Activated CD4-positive, alpha-beta T cell treated with anti-CD3 and anti-CD28 coated beads, Interleukin-2, amount 50 U/mL, for 1 hour (primary cell): ENCODE measurements at places on chromosomes 2 and 18.

DNA sequence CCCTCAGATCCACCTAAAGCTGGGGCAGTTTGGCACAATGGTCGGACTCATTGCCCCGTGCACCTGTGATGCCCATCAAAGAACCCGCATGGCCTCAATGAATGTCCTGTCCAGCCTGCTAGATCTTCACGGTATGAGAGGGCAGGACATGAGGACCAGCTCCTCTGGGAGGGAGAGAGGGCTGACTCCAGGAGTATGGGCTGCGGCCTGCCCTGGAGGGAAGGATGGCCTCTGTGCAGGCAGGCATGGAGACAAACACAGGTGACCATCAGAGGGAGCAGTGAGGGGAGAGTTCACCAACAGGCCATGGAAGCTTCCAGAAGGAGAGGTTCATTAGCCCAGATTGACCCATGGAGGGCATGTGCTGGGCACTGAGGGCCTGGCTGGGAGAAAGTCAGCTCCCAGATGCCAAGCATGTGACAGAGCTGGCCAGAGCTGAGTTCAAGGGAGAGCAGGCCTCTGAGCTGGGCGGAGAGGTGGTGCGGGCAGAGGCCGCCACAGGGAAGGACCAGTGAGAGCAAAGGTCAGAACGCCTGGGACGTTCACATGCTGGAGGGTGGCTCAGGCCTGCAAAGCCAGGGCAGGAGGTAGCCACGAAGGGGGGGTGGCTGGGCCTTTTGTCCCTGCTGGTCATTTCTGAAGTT, 36.2 kb downstream of the HJURP start:
- DNase-seq, result no peak

GRCh38 chr2:119004602-119005001, 62.6 kb downstream of the MARCO start:
- DNase-seq, result no peak

GRCh38 chr2:241232736-241233575, 44.5 kb downstream of the ANO7 start:
- DNase-seq, result no peak

GRCh38 chr2:236162882-236163470, 5.2 kb downstream of the GBX2 start:
- no peak for DNase-seq

- no peak for DNase-seq
These were observed 2159.1 kb upstream of the CELF4 start for GRCh38 chr18:39724652-39725051.

DNA sequence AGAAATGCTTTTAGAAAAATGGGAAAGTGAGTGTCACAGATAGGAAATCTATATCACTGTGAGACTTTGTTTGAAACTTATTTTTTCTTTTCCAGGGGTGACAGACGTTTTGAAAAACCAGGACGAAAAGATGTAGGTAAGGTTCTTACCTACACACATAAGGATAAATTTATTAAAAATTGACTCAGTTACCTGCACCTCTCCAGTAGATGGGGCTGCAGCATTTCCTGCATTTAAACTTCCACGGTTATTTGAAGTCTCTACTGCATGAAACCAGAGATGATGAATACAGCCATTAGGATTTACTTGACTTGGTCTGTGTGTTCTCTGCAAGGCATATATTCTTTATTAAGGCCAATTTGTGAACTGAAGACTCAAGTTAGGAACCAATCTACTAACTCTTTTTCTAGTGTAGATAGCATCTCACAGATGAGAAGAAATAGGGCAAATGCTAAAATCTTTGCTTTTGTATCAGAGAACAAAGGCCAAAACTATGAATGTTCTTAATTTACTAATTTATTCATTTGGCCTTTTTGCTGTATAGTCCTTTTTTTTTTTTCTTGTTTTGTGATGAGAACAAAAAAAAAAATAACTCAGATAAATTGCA, 15.0 kb downstream of the KCNJ13 start:
- peak; percentile 18 for DNase-seq

DNA sequence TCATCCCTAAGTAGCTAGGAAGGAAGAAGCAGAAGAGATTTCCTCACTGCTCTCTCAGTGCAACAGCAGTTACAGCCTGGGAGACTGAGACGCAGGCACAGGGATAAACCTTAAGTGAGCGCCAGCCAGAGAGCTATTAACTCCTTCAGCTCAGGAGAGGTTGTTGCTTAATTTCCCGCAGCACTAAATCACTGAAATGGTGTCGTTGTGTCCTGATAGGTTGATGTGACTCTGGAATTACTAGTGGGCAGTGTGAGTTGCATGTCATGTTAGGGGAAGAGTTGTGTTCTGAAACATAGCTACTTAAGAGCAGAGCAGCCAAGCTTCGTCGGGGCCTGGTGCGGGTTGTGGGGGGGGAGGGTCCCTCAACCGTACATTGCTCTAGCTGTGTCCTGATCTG, 225.8 kb downstream of the NAPG start:
- no peak for DNase-seq

GRCh38 chr18:50281972-50282520, 723 bp upstream of the MBD1 start:
- no peak for DNase-seq

DNA sequence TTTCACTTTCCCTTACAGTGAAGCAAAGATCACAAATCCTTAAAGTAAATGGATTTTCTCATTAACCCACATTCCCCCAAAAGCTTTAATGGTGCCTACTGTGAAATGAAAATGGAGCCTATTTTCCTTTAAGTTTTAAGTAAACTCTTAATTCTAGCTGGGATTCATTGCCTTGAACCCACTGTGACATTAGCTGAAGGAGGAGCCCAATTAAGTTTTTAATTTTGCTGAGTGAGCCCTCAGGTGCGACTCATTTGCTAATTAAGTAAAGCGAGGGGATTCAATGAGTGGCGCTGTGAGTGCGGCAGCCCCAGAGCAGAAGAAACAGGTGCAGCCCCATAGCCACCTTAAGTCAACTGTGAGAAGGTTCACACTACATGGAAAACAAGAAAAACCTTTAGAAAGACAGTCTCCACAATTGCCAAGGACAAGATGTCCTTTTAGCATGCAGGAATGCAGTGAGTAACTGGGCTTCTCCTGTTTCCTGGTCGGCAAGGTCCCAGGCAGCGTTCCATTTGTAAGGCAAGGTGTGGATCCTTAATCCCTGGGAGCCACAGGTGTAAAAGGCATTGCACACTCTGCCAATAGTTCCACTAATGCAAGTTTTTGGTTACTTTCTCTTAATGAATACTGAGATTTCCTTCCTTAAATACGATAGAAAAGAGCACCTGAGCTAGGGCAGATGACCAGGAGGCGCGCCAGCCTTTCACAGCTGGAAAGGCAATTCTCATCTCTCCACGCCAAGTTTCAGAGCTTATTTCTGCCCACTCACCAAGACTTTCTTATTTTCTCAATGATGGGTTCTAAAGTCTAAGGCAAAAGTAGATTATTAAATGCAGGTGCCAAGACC, 87.7 kb downstream of the TMEM18 start:
- no peak for DNase-seq

DNA sequence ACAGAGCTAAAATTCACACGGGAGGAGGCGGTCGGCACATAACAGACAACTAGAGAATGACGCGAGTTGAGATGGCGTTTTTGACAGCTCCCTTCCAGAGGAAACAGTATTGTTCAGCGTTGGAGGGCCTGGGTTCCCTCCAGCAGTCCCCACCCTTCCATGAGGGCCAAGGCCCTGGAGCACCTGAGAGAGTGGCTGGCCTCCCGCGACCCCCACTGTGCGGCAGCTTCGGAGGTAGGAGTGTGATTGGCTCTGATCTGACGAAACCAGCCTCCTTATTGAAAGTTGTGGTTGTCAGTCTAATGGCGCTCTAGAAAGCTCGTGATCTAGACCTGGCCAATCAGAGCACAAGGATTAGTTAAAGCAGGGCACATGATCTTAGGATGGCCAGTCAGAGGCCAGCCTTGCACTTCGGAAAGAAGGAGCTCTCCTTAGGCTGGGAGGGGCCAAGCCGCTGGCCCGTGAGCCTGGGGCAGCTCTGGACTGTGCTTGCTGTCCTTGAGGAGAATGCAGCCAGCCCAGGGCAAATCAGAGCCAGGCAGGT, 104.5 kb upstream of the CELF4 start:
- no peak for DNase-seq
